Stimulated activated CD4-positive, alpha-beta T cell treated with anti-CD3 and anti-CD28 coated beads, TNF-alpha, amount 100 ng/mL, for 48 hours (primary cell): ENCODE measurements at places on chromosomes 7 and 10.

DNA sequence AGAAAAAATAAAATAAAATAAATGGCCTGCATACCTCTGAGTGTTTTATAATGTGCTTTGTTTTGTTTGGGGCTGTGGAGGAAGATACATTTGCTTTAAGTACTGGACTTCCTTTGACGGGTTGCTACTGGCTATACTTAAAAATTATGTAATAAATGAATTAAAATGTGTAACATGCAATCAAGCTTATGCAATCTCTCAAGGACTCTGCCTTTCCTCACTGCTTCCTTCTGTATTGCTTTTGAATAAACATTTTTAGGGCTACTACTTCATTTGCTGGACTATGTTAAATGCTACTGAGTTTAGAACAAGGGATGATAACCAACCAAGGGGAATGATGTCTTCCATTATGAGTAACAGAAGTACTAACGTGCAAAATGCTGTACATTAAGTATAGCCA is 91.6 kb downstream of the ETV1 start:
- no peak for DNase-seq

GRCh38 chr7:143280566-143280965 is 4.2 kb upstream of the TMEM139 start:
- DNase-seq = no peak

- no peak for DNase-seq
Observed at GRCh38 chr7:87148332-87148955, 3.8 kb upstream of the DMTF1 start.

DNA sequence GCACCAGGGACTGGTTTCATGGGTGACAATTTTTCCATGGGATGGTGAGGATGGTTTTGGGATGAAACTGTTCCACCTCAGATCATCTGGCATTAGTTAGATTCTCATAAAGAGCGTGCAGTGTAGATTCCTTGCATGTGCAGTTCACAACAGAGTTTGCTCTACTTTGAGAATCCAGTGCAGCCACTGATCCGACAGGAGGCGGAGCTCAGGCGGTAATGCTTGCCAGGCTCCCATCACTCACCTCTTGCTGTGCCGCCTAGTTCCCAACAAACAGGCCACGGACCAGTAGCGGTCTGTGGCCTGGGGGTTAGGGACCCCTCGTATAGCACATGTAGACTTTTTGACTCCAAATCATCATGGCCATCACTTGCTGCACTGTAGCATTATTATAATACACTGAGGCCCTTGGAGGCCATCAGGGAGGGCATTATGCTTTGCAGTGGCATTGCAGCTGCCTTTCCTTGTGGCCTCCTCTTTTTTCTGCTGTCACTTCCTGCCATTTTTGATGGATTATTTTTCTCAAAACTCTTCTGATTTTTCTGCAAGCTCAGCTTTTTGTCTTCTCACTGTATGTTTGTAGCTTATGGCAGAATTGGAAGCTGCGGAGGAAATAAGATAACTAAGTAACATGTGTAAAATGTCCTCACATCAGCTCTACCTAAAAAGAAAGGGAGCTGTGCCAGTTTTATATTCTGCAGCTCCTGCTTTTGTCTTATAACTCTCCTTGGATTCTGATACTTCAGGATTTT is 18.5 kb downstream of the CSGALNACT2 start:
- DNase-seq = no peak

GRCh38 chr10:106771154-106771553 is 393.4 kb downstream of the SORCS1 start:
- no peak for DNase-seq

GRCh38 chr10:16016688-16017087 is 156.4 kb upstream of the MINDY3 start:
- no peak for DNase-seq

DNA sequence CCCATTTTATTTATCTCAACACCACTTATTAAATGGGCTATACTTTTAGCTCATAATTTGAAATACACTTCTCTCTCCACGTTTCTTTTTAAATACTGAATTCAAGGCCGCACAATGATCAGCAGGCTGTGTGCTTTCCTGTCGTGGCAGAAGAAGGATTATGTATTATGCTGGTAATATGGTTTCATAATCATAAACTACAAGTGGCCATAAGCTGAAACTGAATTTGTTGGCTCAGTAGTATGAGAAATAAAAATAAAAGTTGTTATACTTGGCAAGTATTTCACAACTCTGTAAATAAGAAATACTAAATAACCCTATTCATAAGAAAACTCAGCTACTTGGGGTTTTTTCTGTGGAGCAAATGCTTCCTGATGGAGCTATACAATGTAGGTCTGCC is 313.6 kb downstream of the DOCK4 start:
- no peak for DNase-seq

DNA sequence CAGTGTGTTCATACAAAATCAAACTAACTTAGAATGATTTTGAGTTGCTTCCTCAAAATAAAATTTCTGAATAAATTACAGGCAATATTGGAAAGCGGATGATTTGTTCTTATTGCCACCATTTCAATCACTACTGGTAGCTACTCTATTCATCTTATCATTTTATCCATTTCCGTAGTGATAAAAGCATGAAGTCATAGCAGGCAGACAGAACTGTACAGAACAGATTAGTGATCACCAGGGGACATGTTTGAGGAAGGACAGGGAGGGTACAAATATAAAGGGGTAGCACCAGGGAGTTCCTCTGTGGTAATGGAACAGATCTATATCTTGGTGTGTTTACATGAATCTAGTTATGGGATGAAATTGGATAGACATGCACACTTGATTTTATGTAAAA is 138.5 kb downstream of the WNT2 start:
- no peak for DNase-seq

DNA sequence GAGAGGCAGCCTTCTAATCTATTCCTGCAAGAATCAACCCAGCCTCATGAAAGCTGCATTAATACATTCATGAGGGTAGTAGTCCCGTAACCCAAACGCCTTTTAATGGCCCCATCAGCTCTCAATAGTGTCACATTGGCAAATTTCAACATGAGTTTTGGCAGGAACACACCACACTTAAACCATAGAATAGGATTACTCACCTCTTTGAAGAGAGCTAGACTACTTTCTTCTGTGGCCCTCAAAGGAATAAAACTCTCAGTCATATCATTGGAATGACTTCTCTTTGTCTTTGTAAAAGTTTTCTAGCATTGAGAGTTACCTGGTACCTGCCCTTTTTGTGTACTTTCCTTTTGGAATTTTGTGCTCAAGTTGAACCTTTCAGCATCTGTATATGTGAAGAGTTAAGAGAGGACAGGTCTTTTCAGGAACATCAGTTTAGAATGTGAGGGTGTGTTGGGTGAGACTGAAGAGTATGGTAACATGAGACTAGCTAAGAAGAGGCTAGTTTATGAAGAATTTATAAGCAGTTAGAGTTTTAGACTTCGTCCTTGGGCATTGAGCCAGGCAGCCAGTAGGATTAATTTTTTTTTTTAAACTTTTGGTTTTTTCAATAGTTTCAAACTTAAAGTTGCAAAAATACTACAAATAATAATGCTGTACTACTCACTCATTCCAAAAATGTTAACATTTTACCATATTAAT is 92.6 kb downstream of the MLLT10 start:
- DNase-seq = no peak

DNA sequence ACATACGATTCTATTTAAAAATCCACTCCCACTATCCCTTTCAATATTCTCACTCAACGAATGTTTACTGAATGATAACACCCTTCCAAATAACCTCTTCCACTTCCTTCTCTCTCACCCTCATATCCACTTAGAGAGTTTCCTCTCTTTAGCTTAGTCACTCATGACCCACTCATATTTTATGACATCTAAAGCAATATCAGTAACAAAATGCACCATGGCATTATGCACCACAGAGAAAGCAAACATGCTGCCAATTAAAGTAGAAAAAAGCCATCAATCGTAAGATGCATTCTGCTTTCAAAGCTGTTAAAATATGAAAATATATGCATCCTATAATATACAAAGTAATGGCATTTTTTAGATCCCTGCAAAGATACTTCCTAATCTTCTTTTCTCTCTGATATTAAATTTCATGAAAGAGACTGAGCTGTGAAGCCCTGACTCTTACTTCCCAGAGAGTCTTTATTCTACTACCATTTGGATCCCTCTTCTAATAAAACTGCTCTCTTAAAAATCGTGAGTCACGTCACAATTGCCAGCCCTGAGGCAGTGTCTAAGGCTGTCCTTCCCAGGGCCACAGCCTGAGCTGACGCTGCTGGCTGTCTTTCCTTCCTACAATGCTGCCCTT is 283.0 kb upstream of the KLF6 start:
- DNase-seq = no peak

DNA sequence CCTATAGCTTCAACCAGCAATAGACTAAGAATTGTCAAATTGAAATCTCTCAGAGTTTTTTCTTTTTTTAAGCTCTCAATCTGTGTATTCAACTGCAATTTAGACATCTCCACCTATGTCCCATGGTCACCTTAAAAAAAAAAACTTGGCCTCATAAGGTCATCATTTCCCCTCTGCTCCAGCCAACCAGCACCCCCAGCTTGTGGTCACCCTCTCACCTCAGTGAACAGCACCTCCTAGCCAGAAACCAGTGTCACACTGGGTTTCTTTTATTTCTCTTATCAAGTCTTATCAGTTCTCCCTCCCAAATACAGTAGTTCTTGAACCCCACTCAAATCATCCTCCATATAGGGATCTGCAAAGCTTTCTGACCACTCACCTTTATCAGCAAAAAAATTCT is 4.0 kb downstream of the ITGB1 start:
- DNase-seq = no peak

DNA sequence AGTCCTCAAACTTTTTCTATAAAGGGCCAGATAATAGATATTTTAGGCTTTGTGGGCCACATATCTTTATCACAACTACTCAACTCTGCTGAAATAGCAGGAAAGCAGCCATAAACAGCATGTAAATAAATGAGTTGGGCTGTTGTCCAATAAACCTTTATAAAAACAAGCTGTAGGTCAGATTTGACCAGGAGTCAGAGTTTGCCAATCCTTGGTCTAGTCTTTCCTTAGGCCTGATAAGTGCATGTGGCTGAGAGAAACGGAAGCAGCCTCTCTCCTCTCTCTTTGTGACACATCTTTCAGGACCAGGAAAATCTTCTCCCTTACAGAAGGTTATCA is 724.5 kb downstream of the GRID1 start:
- no peak for DNase-seq

DNA sequence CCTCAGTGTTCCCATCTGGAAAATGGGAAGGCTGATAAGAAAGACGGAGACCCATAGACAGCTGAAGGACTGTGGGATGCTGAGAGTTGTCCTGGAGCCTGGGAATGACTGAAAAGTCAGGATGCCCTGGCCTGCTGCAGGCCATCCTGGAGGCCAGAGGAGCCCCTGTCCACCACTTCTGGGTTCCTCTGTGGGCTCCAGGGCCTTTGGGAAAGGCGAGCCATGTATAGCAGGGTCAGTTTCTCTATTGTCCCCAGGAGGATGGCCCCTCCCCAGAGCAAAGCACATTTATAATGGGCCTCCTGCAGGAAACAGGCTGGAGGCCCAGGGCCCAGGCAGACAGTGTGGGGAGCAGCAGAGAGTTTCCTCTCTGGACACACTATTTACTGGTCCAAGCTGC is 471.4 kb upstream of the MGMT start:
- no peak for DNase-seq

DNA sequence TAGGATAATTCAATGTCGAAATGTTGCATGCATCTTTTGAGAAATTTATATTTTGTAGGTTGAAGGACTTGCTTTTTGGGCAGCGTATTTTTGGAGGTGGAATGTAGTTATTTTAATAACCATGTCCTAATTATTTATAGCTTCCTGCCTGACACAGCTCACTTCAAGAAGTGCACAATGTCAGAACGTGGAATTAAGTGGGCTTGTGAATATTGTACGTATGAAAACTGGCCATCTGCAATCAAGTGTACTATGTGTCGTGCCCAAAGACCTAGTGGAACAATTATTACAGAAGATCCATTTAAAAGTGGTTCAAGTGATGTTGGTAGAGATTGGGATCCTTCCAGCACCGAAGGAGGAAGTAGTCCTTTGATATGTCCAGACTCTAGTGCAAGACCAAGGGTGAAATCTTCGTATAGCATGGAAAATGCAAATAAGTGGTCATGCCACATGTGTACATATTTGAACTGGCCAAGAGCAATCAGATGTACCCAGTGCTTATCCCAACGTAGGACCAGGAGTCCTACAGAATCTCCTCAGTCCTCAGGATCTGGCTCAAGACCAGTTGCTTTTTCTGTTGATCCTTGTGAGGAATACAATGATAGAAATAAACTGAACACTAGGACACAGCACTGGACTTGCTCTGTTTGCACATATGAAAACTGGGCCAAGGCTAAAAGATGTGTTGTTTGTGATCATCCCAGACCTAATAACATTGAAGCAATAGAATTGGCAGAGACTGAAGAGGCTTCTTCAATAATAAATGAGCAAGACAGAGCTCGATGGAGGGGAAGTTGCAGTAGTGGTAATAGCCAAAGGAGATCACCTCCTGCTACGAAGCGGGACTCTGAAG is 620 bp downstream of the ZRANB1 start:
- DNase-seq = no peak

DNA sequence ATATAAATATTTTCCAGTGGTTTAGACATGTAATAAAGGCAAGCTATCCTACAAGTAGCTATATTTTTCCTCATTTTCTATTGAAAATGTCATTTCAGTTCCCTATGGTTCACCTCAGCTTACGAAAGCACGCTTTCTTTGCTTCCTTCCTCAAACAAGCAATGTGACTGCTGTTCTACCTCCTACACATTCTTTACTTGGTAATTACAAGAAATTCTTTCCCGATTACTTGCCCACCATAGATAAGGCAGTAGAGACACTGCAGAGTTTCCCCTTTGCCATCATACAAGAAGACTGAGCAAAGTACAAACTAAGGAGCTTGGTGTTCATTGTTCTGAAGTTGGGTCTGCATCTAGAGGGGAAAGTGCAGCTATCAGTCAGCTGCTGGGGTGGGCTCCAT is 249.4 kb downstream of the CRPPA start:
- no peak for DNase-seq

GRCh38 chr7:106045586-106045985 is 66.5 kb downstream of the SYPL1 start:
- no peak for DNase-seq

- no peak for DNase-seq
Observed at GRCh38 chr7:81600608-81601007, 169.2 kb downstream of the HGF start.

DNA sequence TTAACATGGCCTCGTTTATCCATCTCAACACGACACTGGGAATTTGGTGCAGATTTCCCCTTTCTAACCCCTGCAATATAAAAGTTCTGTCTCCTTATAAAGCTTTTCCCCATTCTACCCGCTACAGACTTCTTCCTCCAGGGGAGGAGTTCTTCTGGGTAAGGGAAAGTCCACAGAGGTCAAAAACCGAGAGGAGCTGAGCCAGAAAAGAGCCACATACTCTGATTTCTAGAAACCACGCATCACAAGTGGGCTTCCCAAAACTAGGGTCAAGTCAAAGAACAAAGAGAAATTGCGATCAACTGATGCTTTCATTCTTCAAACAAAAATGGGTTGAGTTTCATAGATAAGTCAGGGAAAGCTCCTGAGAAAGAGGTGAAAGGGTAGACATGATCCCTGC is 6.8 kb downstream of the IL6 start:
- no peak for DNase-seq

- no peak for DNase-seq
Observed at GRCh38 chr7:32217341-32218153, 147.3 kb upstream of the PDE1C start.

GRCh38 chr10:130763491-130763890 is 548.0 kb downstream of the TCERG1L start:
- DNase-seq = no peak
